ENCODE measurements at places on chromosomes 11 and 22. TPM values are rescaled to one million over a fixed set of nuclear protein-coding genes. Genes with fewer than 3 reads are reported as not detected.

RPS6KA4 gene
- total RNA-seq: 46.3 TPM

ALDH3B1 gene
- total RNA-seq: not detected

OR2D2 gene
- 0.72 TPM for total RNA-seq

GAL3ST1 gene
- not detected for total RNA-seq

P4HA3 gene
- not detected for total RNA-seq

CDKN1C gene
- 2.0 TPM for total RNA-seq

SERHL2 gene
- 2.3 TPM for total RNA-seq

- no peak for DNase-seq
- H3K4me1 ChIP-seq: no peaks in the 10 kb centered on the region
- no peak overlapping the region for H3K27ac ChIP-seq
- no peak overlapping the region for H3K4me3 ChIP-seq
Measured at GRCh38 chr11:22466809-22467208, 128.6 kb downstream of the SLC17A6 start.

DNA sequence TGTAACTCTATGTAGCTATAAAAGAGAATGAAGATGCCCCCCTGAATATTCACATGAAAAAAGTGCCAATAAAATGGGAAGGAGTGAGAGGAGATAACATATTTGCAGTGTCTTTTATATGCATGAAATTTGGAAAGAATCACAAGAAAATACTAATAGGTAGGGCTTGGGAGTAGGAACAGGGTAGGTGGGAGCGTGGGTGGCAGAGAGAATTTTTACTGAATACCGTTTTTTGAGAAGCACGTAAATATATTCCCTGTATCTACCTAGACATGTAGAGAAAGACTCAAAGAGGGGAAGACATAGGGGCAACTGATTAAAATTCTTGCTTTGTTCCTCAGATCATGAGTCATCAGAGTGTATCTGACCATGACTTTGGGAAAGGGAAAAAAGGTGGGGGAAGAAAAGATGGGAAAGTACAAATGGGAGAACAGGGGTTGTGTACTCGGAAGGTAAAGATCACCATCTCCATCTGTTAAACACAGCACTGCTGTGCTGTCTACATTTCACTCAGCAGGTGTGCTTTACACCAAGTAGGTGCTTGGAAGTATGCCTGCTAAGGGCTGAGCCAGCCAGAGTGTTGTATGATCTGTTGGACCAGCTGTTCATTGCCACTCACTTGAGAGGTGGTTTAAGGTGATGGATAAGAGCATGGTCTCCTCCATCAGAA is 16.0 kb downstream of the PRR5L start:
- peaks cover 30% of the 10 kb centered on the region for H3K27me3 ChIP-seq
- no peak overlapping the region for H3K4me3 ChIP-seq
- peaks cover under 1% of the 10 kb centered on the region for H3K4me1 ChIP-seq
- DNase-seq: no peak
- H3K36me3 ChIP-seq: no peaks in the 10 kb centered on the region
- H3K27ac ChIP-seq: no peak overlapping the region

GRCh38 chr11:99352642-99353041 is 331.9 kb downstream of the CNTN5 start:
- no peaks in the 10 kb centered on the region for H3K4me1 ChIP-seq
- no peak for DNase-seq
- no peak overlapping the region for H3K27ac ChIP-seq
- H3K36me3 ChIP-seq: no peaks in the 10 kb centered on the region
- H3K4me3 ChIP-seq: no peak overlapping the region

DNA sequence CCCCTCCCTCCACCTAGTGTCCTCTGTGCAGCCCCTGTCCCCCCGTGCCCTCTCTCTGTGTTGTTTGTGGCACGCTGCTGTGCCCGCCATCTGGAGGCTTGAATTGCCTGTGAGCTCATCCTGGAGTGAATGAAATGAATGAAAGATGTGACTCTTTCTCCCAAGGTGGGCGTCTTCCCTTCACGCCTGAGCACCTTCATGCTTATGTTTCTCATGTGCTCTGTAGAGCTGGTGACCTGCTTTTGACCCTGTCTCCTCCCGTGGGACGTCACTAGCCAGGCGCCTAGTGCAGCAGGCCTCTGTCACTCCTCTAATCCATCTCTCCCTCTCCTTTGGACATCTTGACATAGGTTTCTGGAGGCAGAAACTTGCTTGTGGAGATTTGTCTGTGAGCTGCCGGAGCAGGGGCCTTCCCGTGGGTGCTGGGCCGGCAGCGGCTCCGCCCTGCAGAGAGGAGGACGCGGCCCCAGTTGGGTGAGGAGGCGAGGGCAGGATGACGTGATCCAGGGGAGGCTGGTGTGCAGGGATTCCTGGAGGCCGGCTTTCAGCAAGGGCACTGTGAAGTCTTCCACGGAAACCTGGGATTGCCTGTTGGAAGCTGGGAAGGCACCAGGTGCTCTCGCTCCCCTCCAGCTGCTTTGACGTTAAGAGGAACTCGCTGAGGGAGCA is 40.6 kb downstream of the MUC6 start:
- H3K27me3 ChIP-seq: no peaks in the 10 kb centered on the region
- no peak overlapping the region for H3K4me3 ChIP-seq
- H3K27ac ChIP-seq: peak overlapping the region; percentile 84
- H3K36me3 ChIP-seq: peaks cover 21% of the 10 kb centered on the region

DNA sequence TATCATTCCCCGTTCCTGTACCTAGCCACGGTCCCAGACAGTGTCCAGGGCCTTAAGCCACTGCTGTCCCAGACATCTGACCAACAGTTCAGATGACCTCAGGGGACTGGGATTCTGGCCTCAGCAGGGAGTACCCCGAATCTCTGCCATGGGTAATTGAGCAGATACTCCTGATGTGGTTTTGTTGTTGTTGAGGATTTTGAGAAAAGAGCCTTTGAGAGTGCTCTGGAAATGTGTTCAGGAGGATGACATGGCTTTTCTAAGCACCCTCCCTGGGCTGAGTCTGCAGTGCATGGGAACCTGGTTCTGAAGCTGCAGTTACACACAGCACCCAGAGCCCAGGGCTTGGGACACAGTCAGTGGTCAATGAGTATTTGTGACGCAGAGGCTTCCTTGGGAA is 30.4 kb downstream of the ADAMTS15 start:
- H3K4me1 ChIP-seq: no peaks in the 10 kb centered on the region
- H3K27me3 ChIP-seq: peaks cover 6% of the 10 kb centered on the region
- H3K36me3 ChIP-seq: no peaks in the 10 kb centered on the region
- no peak overlapping the region for H3K4me3 ChIP-seq

GRCh38 chr11:111703576-111703975 is 62.6 kb downstream of the PPP2R1B start:
- H3K4me1 ChIP-seq: no peaks in the 10 kb centered on the region
- no peak for DNase-seq
- no peak overlapping the region for H3K27ac ChIP-seq
- H3K4me3 ChIP-seq: no peak overlapping the region
- no peaks in the 10 kb centered on the region for H3K27me3 ChIP-seq

GRCh38 chr22:45638197-45638596 is 33.4 kb upstream of the ATXN10 start:
- H3K27ac ChIP-seq: no peak overlapping the region
- H3K4me1 ChIP-seq: peaks cover 15% of the 10 kb centered on the region
- no peak overlapping the region for H3K4me3 ChIP-seq
- peaks cover 32% of the 10 kb centered on the region for H3K27me3 ChIP-seq

Data from activated CD4-positive, alpha-beta T cell treated with anti-CD3 and anti-CD28 coated beads, Interleukin-2, amount 10 ng/mL, durations not matched to agents 24 days and 14 days (primary cell).